MM.1S (cell line): ENCODE measurements at places on chromosomes 1 and 21.

DNA sequence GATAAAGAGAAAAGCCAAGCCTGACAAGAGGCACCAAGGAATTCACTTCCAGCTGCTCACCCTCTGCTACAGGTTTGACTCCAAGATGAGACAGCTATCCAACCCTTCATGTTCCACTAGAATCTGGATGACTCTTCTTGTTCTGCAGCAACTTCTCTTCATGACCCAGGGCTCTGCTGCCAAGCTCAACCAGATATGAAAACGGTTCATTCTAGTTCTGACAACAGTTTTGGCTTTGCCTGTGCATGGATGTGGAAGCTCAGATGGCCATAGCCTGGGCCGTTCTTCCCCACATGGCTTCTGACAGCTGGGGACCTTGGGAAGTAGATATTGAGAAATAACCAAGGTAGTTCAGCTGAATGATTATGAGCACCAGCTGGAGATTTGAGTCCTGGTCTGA lies 13.7 kb downstream of the PI4KB start:
- DNase-seq: no peak

DNA sequence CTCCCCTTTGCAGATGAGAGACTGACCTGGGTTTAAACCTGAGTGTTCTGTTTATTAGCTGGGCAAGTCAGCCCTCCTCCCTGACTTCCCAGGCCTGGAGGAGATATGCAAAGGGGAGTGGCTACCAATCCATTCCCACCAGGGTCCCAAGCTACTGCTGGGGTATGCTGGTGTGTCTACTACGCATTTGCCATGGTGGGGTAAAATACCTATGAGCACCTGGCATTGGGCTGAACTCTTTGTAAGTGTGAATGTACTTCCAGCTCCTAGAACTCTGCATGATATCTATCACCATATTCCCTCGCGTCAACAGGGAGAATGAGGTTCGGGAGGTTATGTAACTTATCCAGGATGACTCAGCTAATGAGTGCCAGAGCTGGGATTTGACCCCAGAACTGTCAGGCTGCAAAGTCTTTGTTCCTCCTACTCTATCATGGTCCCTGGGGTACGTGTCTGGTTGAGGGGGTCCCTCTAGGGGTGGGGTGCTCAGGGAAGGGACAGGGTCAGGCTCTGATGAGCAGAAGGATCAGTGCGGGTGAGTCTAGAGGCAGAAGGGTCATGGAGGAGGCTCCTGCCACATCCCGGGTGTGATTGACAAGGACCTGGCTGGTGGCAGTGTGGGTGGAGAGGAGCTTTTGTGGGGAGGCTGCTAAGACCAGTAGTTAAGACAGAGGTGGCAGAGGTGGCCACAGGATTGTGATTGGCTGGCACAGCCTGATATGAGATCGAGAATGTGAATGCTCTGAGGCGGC lies 16.7 kb downstream of the AMPD2 start:
- no peak for DNase-seq

DNA sequence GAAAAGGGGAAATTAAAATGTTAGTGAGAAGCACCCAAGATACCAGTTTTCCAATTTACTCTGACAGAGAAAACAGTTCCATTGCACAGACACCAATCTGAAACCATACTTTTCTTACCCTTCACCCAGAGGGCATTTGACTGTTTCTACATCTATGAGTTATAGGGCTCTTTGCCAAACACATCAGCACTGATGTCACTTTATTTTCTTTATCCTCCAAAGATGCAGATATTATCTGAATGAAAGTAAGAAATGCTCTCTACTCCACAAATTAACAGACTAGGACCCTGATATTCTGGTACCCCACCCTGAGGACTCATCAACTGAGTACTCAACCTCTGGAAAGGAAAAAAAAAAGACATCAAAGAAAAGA lies 24.2 kb upstream of the PEX19 start:
- no peak for DNase-seq

DNA sequence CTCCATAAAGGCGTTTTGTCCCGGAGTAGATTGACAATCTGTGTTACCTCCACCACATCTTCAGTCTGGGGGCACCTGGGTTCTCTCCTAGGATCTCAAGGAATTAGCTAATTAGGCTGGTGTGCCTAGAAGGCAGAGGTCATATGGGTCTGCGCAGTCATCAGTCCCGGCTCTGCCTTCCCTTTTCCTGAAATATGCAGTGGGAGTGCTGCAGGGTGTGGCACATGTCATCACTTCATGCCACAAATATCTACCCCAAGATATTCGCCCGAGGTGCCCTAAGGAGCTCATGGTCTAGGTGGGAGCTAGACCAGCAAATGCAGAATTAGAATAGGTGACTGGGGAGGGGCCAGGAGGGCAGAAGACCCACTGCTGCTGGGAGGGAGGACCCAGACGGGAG lies 42.9 kb downstream of the ACTL8 start:
- no peak for DNase-seq

DNA sequence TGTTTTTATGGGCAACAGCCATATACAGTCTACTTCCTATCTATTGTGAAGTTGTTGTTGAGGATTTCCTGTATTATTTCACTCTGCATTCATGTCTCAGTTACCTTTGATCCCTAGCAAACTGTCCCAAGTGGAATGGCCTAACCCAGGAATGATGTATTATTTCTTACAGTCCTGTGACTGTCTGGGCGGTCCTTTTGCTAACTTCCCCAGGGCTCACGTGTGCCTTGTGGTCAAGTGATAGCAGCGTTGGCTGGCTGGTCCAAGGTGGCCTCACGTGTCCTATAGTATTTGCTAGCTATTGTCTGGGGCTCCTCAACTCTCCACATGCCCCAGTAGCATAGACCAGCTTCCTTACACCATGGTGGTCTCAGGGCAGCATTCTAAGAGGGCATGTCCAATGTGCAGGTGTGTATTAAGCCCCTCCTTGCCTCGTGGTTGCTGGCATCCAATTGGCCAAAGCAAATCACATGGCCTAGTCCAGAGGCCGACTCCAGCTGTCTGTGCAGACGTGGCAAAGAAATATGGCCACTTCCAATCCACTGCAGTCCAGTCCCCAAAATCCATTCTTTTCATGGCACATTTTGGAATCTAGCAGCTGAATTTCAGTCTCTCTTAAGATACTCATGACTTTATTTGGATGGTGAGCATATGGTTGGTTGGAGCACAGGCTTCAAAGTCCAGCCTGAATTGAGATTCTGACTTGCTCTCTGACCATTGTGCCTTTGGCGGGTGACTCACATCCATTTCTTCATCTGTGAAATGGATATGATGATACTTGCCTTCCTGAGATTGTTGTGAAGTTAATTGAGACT lies 94.1 kb downstream of the GALNT2 start:
- DNase-seq: no peak

GRCh38 chr1:185144233-185144632 lies 12.5 kb downstream of the TRMT1L start:
- no peak for DNase-seq

GRCh38 chr1:101953623-101954022 lies 43.1 kb downstream of the OLFM3 start:
- DNase-seq: no peak
